ENCODE measurements at places on chromosomes 6 and 20.

DNA sequence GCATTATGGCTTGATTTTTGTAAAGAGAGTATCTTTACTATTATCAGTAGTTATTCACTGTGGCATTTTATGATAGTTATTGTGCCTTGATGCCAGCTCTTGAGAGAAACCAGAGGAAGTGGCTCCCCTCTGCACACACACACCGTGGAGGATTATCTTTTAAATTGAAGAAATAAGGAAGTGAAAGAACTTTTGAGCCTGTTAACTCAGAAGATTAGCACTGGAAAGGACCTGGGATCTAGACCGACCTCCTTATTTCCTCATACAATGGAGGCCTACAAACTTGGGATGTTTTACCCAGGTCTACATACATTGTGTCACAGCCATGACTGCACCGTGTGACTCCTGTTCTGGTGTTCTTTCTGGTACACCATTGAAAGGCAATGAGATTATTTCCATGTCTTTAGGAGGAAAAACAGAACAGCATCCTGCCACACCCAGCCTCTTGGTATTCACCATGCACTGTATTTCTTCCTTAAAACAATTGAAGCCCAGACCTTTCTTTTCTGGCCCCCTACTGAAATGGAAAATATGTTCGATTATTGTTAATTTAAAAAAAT is 40.6 kb downstream of the HECA start:
- DNase-seq: no peak

DNA sequence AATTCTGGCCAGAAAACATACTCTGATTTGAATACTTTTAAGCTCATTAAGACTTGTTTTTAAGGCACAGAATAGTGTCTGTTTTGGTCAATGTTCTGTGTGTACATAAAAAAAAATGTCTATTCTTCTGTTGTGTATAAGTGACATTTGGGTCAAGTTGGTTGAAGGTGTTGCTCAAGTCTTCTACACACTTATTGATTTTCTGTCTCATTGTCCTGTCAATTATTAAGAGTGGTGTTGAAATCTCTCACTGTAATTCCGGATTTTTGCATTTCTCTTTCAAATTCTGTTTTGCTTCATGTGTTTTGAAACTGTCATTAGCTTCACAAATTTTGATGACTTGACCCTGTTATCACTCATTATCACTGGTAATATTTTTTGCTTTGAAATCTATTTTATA is 37.5 kb upstream of the EPM2A start:
- no peak for DNase-seq

DNA sequence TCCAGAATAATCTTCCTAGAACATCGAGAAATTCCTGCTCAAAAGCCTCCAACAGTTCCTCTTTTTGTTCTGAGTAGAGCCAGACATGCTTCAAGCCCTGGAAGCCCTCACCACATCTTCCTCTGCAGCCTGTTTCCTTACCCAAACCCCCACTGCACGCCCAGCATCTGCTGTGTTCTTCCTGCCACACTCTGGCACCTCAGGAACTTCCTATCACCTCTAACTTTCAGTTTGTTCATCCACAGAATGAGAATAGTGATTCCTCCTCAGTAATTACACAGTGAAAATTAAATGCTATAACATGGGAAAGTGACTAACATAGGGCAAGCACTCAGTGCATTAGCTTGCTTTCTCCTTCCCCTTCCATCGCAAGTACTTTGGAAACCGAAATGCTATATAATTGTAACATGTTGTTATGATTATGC is 26.3 kb downstream of the C6orf89 start:
- DNase-seq: no peak

- DNase-seq: no peak
Observed at GRCh38 chr6:792662-793061, 99.7 kb upstream of the EXOC2 start.

GRCh38 chr20:62632575-62633090 is 9.7 kb upstream of the SLCO4A1 start:
- DNase-seq: no peak

DNA sequence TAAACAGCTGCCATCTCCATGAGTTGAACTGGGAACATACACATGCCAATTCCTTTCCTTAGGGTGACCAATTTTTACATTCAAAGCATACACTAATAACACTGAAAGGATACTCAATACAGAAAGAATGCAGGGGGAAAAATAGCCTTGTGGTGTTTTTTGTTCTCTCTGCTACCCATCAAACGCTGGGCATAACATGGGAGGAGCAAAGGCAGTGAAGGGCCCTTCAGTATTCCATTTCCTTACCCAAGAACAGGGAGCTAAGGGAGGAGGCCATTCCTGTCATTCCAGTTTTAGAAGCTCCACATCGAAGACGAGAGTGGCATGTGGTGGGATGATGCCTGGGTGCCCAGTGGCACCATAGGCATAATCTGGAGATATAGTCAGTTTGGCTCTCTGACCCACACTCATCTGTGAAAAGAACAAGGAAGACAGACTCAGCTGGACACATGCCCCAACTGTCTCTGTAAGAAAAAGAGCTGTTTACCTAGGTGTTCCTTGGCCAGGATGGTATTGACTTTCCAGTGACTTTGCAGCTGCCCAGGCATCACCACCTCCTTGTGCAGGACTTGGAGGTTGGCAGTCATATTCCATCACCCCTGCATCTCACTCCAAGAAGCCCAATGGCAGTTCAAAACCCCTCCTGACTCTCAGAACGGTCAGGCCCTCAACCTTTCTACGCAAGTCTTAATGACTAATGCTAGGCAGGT is 20.9 kb downstream of the FKBP1A start:
- DNase-seq: no peak

- DNase-seq: no peak
Observed at GRCh38 chr20:1769491-1769890, 111.9 kb upstream of the SIRPG start.

DNA sequence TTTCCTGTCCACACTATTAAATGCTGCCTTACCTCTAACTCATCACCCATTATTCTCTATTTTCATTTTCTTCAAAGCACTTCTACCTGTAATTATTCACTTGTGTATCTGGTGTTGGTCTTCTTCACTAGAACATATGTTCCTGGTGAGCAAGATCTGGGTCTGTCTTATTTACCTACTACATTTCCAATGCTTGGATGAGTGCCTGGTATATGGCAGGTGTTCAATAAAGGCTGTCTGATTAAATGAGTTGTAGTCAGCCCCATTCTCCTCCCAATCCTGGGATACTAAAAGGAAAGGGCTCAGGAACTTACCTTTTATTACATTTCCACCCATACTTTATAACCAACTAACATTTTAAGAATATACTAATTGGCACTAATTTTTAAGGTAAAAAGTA is 61.0 kb downstream of the CEP162 start:
- DNase-seq: no peak

GRCh38 chr6:144304223-144304848 is 19.2 kb downstream of the UTRN start:
- no peak for DNase-seq

DNA sequence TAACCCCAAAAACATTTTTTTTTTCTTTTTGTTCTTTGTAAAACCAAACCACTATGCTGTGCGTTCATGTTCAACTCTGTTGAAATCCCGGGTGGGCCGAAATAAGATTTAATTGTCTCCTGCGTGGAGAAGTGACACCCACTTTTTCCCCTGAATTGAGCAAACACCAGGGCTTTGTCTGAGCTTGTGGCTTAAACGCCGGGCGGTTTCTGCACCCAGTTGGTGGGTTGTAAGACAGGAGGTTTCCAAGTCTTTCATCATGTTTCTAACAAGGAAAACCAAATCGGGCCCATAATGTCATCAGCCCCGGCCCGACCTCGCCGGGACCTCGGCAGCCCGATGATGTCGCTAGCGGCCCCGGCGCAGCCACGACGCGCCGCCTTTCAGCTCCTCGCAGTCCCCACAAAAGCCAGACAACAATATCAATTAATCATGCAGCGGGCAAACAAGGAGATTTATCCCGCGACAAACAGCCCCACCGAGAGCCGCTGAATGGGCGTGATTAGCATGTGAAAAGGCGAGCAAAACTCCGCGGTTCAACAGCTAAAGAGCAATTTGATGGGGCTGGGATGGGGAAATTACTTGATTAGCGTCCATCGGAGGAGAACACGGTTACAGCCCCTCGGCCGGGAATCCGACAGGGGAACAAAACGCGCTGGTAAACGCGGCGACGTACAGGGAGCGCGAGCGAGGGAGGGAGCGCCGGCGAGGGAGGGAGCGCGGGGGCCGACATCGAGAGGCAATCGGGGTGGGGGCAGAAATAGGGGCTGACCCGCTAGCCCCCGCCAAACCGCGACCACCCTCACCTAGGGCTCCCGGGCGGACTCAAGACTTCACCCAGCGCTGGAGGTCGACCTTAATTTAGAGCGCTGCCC is 5.3 kb downstream of the LINC00237 start:
- DNase-seq: peak; percentile 18

- no peak for DNase-seq
Observed at GRCh38 chr6:107290491-107290890, 168.9 kb downstream of the PDSS2 start.

GRCh38 chr6:124961777-124962638 is at the start of gene RNF217:
Gene RNF217, plus strand, starts transcription at chr6:124962437. Its CDS starts 108 bp downstream, at chr6:124962545.
- peak; percentile 71 for DNase-seq

GRCh38 chr6:159037756-159038290 is 7.0 kb downstream of the TAGAP start:
- no peak for DNase-seq

GRCh38 chr6:63821442-63821841 is 185.8 kb downstream of the PHF3 start:
- DNase-seq: peak; percentile 24

Data from cardiac fibroblast (primary cell).